ENCODE measurements at places on chromosomes 1 and 21.

GRCh38 chr1:196209265-196209664, 399.0 kb downstream of the KCNT2 start:
- DNase-seq, result no peak

DNA sequence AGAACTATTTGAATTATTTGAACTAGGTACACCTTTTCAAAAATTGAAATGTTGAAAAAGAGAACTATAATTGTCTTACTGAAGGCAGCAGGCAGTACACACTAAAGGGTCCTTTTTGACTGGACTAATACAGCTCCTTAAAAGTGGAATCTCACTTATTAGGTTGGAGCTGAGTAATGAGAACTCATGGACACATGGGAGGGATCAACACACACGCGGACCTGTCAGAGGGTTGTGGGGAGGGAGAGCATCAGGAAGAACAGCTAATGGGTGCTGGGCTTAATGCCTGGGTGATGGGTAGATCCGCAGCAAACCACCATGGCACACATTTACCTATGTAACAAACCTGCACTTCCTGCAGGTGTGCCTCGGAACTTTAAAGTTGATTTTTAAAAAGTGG, 145.0 kb downstream of the BRINP2 start:
- no peak for DNase-seq

DNA sequence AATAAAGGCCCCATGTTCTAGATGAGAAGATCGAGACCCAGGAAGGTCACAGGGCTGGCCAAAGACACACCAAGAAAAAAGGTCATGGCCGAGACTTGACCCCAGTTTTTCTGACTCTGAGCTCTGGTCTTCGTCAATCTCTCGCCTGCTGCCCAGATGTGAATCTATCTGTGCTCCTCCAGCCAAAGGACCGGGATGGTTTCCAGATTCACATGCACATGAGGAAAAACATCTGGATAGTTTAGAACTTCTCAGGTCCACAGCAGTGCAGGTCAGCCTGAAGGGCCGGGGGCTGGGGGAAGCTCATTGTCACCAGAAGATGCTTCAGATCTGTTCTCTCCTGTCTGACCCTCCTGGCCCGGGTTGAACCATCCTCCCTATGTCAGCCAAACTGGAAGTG, 49.0 kb downstream of the KCNN3 start:
- DNase-seq, result no peak

- peak; percentile 60 for DNase-seq
These were observed 28.3 kb downstream of the EIF2D start for GRCh38 chr1:206583707-206584648.

DNA sequence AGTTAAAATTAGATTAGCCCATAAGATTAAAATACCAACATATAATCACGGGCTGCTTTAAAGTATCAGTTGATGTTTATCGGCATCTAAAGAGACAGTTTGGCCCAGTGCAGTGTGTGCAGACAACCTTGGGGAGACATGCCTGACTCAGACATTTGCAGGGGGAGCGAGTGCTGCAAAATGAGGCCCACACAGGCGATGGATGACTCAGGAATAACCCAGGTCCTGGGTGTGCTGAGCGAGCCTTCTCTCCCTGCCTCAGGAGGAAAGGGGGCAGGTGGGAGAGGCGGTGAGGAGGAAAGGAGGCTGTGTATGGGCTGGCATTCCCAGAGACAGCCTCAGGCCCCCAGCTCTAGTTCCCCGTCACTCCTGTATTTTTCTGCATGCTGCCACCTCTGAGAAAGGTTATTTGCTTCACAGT, 9.0 kb downstream of the SLC9A1 start:
- no peak for DNase-seq
